ENCODE measurements at places on chromosomes 1 and 21.

DNA sequence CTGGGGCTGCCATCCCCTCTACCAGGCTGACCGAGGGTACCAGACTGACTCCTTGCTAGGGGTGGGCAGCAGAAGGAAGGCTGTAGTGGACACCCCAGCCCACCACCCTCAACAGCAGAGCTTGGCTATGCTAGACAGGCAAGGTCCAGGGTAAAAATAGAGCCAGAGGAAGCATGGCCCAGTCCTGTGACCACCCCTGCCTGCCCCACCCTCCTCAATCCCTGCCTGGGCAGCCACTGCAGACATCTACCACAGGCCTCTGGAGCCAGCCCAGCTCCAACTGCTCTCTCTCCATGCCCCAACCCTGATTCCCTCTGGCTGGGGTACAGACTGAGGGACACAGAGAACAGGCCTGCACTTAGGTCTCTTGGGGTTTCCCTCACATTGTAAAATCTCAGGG is 1.7 kb downstream of the S100A1 start:
- DNase-seq: no peak

DNA sequence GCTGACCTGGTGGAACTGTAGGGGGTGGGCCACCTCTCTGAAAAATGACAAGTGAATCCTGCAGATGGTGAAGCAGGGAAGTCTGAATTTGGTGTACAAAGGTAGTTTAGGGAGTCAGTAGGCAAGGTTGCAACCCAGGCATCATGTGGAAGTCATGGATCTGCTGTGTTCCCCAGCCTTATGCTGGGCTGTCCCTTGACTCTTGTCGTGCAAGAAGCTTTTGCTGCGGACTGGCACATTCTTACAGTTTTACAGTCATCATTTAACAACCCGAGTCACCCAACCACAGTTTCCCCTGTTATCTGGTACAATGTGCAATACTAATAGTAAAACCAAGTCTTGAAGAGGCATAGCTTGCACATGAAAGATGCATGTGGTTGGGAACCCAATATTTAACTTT is 13.2 kb downstream of the RHOU start:
- DNase-seq: no peak

DNA sequence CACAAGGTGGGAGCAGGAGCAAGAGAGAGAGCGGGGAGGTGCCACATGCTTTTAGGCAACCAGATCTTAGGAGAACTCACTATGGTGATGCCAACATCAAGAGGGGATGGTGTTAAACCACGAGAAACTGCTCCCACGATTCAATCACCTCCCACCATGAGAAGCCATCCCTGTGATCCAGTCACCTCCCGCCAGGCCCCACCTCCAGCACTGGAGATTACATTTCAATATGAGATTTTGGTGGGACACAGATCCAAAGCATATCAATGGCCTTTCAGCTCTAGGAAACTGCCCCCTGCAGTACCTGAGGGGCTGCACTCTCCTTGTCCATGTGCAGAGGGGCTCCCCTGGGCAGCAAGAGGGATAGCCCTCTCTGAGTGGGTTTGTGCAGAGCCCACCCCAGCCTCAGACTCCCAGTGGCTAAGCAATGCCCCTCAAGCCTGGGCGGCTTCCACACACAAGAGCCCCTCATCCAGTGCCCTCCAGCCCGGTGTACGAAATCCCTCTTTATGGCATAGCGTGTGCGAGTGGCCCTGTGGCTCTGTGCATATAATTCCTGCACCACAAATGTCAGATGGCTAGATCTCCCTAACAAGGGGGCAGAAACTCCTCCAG is 15.5 kb upstream of the PRDM16 start:
- DNase-seq: no peak

DNA sequence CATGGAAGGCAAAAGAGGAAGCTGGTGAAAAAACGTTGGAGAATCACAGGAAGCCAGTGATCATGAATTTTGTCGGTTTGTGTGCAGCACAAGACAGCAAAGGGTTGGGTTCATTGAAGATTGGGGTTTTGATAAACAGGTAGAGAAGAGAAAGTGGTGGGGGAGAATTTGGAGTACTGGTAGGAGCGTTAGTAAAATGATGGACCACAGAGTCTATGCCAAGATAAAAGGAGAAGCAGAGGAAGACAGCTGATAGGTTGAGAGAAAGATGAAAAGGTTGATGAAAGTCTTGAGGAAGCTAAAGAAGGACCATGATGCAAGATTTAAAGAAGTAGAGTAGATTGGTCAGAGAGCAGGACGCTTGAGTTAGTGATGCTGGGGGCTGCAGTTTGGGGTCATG is 156.8 kb upstream of the POU3F1 start:
- no peak for DNase-seq

GRCh38 chr1:76463278-76463677 is 388.7 kb downstream of the ST6GALNAC3 start:
- no peak for DNase-seq

DNA sequence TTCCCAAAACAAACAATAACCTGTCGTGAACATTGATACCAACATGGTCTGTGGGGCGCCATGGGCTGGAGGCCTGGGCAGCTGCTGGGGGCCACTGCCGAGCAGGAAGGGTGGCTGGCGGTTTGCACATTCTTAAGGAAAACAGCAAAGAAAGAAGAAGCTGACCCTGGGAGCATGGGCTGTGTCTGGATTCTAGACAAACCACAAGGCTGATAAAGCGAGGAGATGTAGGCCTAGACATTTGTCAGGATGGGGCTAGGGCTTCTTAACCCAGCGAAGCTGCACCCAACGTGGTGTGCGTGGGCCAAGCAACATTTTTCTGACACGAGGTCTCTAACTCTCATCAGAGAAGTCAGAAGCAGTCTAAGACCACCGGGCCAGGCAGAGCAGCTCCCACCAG is 322.1 kb upstream of the VAMP3 start:
- DNase-seq: no peak

DNA sequence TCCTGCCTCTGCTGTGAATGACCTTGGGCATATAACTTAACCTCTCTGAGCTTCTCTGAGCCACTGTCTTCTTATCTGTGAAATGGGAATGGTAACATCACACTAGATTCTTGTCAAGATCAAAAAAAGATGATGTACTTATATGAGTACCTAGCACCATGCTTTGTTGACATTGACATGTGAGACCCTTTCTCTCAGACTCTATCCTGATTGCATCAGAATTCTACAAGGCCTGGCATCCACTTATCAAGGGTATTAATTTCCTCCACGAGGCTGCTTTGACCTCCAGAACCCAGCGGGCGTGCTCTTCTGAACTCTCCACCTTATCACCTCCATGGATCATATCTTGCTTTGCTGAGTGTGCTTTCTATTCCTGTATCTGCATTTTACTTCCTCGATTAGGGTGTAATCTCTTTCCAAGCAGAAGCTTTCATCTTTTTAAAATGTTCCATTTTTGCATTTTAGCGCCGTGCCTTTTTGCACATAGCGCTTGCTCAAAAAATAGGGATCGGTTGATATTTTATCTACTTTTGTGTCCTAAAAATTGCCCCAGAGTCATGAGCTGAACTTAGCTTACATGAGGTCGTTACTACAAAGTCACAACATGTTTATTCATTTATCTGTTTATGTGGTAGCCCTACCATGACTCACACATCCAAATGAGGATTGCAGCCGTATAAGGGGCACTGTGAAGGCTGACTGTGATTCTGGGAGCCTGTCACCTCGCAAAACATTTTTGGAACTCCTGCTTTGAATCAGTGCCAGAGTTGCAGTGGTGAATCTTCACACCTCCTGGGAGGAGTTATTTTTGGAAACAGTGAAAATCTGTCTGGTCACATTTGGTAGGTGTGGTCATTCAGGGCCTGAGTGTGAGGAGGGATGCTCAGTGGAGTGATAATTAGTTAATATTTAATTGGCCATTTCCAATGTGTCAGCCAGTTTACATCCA is 63.2 kb downstream of the IER5 start:
- DNase-seq: no peak

GRCh38 chr1:224747578-224747977 is 131.5 kb downstream of the CNIH3 start:
- DNase-seq: no peak

- DNase-seq: no peak
These were observed 320.4 kb downstream of the RWDD3 start for GRCh38 chr1:95554408-95554807.

- DNase-seq: peak; percentile 31
These were observed 60.3 kb upstream of the KRTAP19-8 start for GRCh38 chr21:31098576-31099005.

DNA sequence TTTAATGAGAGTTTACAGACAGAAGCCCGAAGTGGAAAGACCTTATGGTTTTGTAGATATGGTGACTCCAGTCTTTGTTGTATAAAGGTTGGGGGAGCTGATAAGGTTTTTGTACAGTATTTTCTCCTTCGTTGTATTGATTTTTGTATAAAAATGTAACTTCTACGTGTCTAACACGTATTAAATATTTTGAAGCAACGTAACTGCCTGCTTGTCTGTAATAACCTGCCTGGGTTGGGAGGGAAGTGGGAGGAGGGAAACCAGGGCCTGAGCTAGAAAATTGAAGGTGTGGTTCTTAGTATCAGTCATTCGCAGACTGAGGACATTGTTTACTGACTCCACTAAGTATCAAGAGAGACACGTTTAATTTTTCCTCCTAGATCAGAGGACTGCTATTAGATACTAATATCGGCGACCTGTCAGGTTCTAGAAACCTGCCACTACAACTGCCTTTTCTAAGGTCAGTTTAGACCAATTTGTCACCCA is 2.2 kb downstream of the IER5 start:
- DNase-seq: no peak

DNA sequence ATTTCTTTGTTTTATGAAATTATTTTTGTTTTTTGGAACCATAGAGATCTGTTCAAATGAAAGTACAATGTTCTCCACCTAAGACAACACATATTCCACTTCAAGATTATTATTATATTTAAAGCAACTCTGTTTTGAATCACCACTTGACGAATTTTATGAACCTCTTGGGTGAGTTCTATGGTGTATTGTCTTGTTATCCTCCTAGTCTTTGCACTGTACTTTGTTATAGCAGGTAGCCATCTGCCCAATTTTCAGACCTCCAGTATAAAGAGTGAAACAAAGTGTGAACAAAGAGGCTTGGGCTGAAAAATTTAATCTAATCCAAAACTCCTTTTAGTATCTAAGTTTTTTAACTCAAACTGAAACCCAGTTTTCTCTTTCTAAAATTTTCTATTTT is 71.0 kb downstream of the LRRC7 start:
- DNase-seq: no peak

DNA sequence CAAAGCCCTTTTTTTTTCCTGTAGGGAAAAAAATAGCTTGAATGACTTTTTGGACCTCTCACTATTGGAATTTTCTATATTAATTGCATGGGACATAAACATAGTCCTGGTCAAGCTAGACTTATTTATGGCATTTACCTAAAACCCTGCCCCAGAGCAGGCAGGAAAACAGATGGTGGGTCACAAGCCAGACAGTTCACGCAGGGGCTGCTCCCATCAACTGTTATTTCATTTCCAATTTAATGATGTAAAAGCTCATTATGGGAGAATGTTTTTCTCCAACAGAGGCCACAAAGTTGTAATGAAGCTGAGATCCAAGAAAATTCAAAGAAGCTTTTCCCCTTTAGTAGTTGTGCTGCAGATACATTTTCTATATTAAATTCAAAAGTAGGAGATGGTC is 99.2 kb downstream of the SGIP1 start:
- no peak for DNase-seq

DNA sequence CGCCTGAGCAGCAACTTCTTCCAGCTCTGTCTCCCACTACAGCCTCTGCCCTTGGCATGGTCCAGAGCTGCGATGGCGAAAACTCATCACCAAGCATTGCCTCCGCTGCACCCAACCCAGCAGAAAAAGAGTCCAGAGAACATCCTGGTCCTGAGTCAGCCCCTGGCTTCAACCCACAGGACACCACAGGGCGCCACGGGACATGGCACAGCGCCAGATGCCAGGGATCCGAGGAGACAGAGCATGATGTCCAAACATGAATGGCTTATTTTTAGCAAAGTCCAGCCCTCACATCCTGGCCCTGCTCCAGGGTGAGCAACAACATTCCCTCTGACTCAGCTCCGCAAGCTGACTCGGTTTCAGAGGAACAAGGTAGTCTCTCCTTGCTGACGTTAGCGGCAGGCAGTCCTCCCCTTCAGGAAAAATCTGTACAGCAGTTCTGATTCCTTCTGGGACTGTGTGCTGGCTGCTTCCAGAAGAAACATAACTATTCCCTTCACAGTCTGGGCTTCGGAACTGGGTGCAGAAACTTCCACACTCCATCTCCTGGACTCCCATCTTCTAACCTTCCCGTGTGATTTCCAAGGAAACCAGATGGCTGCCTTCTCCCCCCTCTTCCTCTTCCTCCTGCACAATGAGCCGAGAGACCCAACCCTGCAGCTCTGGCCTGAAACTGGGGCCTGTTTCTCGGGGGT is 131.3 kb downstream of the TOMM20 start:
- peak; percentile 93 for DNase-seq

DNA sequence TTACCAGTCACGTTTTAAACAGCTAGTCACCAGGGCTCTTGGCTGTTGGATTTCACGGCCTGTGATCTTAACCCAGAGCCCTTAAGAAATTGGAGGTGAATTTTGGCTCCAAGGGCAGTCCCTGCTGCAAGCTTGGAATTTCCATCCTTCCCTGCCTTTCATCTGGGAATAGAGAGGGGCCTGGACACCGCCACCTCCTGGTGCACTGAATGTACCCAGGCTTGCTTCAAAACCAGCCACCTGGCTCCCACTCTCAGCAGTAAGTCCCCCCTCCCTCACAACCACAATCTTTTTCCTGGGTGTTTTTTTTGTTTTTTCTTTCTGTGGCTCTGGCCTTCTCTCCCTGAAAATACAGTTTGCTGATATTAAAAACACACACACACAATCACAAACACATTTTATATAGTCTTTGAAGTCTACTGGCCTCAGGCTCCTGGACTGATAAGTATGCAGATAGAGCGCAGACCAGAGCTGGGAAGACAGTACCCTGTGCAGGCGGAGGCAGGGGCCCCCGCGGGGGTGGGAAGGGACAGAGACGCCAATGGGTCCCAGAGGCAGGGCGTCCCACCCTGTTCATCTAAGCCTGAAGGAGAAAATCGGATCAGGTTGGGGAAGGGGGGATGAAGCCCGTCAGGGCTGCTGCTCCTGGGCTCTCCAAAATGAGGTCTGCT is 65.8 kb upstream of the IGSF21 start:
- no peak for DNase-seq

- peak; percentile 47 for DNase-seq
These were observed 6.1 kb downstream of the LDLRAP1 start for GRCh38 chr1:25549273-25550154.

DNA sequence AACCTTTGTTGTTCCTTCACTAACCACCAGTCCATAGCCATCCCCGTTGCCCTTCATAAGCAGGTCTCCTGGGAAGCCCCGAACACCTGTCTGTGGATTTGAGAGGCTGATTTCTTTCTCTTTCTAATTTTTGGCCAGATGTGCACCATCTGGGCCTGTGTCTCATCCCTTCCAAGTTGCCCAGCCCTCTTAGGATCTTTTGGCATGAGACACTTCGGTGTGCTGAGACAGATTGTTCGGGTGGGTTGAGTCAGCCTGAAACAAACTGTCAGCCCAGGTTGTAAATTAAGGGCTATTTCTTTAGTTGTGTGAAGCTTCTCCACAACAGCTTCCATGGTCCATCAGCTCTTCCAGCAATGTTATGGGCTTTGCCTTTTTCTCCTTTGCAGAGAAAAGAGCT is 1.4 kb upstream of the DNAJC11 start:
- DNase-seq: no peak

- peak; percentile 35 for DNase-seq
These were observed 1.5 kb downstream of the PROX1 start for GRCh38 chr1:213989002-213989855.
